ENCODE measurements at places on chromosomes 1 and 21. TPM values are rescaled to one million over a fixed set of nuclear protein-coding genes. Genes with fewer than 3 reads are reported as not detected.

The HSPA6 gene
- 0.35 TPM for polyA plus RNA-seq

The CRYBG2 gene
- polyA plus RNA-seq: 0.65 TPM

The ZNF683 gene
- not detected for polyA plus RNA-seq

The ASPM gene
- polyA plus RNA-seq: 38.6 TPM

The TLR5 gene
- polyA plus RNA-seq: 5.9 TPM

The LCE3E gene
- not detected for polyA plus RNA-seq

The CELA3B gene
- 0.38 TPM for polyA plus RNA-seq

The KLF17 gene
- polyA plus RNA-seq: 0.05 TPM

The LYPD8 gene
- polyA plus RNA-seq: not detected

Measured in left kidney (tissue), 8 donors.